ENCODE measurements at places on chromosomes 5 and 9.
A peak's percentile ranks its signal among the peaks of the same experiment; 100 is the strongest.

DNA sequence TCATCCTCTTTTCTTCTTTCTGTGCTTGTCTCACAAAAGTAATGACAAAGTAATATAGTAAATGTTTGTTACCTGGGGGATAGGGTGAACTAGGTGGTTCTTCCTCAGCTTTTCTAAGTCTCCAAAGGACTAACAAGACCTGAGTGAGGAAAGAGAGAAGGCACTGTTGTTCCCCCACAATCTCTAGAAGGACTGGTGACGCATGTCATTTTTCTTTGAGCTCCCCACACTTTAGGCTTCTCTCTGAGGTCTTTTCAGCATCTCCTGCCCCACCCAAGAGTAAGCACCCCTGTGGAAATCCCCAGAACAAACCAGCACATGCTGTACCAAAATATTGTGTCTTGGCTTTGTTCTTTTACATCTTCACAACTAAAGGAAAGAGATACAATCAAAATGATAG lies 2.4 kb upstream of the IL7R start:
- no peak for DNase-seq

DNA sequence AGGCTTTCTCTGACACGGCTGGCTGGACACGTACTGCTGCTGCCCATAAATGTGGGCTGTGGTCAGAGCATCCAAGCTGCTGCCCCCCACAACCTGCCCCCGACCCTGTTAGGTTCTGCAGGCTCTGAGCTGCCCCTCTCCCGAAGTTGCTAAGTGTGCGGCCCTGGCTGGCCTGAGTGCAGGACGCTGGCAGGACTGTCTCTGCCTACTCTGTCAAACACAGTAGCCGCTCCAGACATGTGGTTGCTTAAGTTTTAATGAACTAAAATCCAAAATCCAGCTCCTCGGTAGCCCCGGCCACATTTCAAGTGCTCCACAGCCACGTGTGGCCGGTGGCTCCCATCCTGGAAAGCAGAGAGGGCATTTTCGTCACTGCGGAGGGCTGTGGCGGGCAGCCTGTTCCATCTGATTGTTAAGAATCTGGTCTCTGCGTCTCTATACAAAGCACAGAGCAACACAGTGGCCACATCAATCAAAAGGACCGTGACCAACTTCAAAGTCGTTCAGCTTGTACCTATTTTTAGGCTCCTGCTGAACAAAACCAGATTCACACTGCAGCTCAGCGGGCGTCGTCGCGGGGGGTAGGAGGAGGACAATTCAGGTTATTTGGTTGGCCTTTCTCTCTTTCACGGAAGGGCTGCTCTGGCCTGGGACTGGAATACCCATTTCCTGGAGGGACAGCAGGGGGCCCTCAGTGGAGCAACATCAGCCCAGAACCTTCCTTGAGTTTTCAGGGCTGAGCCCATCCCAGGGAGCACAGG lies 68.9 kb downstream of the PTCH1 start:
- no peak for DNase-seq

DNA sequence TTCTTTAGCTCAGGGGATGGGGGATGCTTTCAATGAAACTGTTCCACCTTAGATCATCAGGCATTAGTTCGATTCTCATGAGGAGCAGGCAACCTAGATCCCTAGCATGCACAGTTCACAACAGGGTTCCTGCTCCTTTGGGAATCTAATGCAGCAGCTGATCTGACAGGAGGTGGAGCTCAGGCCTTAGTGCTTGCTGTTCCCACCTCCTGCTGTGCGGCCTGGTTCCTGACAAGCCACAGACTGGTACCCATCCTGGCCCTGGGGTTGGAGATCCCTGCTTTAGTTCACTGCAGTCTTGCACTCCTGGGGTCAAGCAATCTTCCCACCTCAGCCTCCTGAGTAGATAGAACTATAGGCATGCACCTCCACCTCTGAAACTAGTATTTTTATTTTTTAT lies 1369.8 kb upstream of the NUDT12 start:
- no peak for DNase-seq

DNA sequence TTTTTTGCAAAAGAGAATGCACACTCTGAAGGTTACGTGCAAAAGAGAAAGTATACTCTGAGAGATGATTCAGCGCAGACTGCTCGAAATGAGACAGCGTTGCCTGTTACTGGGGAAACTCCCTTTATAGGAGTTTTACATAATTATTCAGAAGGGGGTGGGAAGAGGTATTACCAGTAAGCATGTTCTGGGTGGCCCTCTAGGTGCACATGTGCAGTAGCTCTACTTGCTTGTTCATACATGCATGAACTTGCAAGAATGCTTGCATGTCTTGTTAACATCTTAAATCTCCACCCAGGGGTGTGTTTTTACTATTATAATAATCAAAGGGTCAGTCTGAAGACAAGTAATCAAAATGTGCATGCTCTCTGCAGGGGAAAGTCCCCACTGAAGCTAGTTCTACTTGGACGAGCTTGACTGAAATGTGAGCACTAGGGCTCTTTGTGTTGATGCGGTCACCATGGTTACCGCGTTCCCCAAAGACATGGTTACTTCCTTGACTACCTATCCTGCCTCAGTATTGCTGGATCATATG lies 75.5 kb downstream of the SGCD start:
- no peak for DNase-seq

DNA sequence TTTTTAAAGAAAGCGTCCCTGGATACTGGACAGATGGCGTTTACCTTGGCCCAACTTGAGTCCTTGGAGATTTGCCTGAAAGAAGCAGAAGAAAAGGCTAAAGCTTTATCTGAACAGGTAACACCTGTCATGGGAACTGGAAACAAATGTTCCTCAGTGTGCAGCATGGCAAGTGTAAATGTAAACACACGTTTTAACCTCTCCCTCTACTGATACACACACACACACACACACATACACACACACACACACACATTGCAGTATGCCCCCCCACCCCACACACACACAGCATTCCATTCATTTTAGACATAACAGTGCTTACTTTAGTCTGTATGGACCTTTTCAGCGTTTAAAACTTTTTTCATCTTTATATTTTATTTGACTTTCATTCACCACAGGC lies 51.1 kb downstream of the CCDC192 start:
- DNase-seq: no peak

- DNase-seq: no peak
These were observed 245.8 kb upstream of the MAP3K1 start for GRCh38 chr5:56569566-56569965.

DNA sequence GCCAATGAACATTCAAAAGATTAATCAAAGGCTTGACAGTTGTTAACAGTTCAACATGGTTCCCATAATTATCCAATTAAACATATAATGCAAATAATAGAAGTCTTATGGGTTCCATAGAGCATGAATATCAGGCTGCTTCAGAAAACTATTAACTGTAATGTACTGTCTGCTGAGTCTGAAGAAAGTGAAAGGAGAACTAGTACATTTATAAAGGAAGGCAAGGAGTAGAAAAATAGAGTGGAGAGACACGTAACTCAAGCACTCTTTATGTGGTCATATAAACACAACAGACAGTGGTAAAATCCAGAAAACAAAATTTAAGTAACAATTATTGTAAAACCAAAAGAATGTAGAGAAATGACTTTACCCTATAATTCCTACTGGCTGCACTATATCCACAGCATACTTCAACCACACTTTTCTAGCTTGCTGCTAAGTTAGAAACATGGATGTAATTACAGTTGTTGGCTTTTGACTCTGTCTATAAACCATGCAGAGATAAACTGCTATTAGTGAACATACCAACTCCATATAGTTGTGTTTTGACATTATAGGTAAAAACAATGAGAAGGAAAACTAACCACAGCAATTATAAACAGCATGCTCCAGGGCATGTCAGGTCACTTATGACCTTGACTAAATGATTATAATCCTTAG lies 32.7 kb downstream of the NFIB start:
- DNase-seq: no peak

- no peak for DNase-seq
These were observed 533.4 kb downstream of the CSNK1G3 start for GRCh38 chr5:124045412-124045811.

- DNase-seq: no peak
These were observed 109.4 kb upstream of the TBCA start for GRCh38 chr5:77885519-77885918.

GRCh38 chr5:180847026-180847425 lies 14.1 kb downstream of the ZFP62 start:
- DNase-seq: no peak

DNA sequence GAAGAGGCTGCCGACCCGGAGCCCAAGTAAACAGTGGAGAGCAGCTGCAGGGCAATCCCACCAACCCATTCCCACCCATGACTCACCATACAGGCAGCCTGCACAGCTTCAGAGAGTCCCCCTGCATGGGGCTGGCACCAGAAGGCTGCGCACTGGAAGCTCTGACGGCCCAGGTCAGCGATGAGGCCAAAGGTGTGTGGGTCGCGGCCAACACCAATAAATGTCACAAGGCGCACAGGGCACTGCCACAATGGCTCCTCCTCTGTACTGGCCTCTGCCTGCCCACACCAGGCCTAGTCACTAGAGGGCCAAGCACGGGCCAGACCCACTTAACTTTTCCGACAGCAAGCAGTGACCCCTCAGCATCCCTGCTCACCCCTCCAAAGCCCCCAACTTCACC lies 3.0 kb upstream of the SRA1 start:
- DNase-seq: no peak

DNA sequence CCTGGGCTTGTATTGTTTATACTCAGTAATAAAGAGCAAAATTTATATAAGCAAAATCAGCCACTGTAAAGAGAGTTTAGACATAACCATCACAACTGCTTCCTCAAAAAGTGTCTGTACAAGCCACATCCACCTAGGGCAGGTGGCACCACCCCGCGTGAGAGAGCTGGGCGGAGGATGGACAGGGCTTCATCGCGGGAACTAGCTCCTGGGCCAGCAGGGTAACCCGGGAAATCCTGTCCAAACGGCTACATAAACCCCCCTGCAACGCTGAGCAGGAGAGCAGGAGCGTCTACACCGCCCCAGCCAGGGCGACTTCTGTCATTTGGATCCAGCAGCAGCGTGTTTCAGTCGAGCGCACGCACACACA lies 1.3 kb downstream of the SLC6A3 start:
- no peak for DNase-seq

- DNase-seq: no peak
These were observed 45.2 kb upstream of the NEK6 start for GRCh38 chr9:124212381-124213050.

- DNase-seq: no peak
These were observed 1928.2 kb upstream of the WWC1 start for GRCh38 chr5:166363087-166363760.

DNA sequence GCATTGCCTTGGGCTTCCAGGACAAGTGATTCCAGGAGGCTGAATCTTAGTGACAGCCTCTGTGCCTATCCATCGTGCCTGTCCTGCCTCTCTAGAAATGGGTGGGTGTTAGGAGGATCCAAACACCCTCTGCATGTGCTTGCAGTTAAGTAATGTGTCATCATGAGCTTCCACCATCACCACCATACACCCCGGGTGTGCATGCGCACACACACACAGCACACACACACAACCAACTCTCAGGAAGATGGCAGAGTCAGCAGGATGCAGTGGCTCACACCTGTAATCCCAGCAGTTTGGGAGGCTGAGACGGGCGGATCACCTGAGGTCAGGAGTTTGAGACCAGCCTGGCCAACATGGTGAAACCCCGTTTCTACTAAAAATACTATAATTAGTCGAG lies 22.8 kb upstream of the CERCAM start:
- DNase-seq: no peak

GRCh38 chr5:168302785-168303184 lies 11.3 kb downstream of the WWC1 start:
- DNase-seq: no peak

DNA sequence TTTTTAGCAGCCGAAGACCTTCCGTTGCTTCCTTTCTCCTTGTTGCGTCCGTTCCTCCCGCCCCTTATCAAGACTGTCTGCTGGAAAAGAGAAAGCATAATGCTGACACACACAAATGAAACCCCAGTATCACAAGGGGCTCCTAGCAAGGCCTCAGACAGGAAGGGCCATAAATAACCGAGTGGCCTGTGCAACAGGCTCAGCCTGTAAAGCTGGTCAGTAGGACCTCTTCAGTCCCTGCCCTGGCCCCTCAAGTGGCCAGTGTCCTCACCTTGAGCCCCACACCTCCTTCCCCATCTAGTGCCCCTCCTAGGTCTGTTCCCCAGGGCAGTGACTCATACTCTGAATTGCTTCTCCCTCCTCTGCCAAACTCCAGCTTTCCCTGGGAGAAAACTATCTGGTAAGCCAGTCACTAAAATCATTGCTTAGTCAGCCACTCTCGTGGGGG lies 174.6 kb upstream of the IL12B start:
- no peak for DNase-seq

- no peak for DNase-seq
These were observed 74.0 kb downstream of the NSG2 start for GRCh38 chr5:174119468-174119881.

GRCh38 chr5:2861605-2862004 lies 110.1 kb upstream of the IRX2 start:
- DNase-seq: no peak

- DNase-seq: no peak
These were observed 9.4 kb upstream of the FGFR4 start for GRCh38 chr5:177077335-177077734.

- DNase-seq: no peak
These were observed 188.8 kb downstream of the MRPS30 start for GRCh38 chr5:44997506-44997905.

GRCh38 chr5:107248066-107248695 lies 422.6 kb downstream of the EFNA5 start:
- peak; percentile 18 for DNase-seq

DNA sequence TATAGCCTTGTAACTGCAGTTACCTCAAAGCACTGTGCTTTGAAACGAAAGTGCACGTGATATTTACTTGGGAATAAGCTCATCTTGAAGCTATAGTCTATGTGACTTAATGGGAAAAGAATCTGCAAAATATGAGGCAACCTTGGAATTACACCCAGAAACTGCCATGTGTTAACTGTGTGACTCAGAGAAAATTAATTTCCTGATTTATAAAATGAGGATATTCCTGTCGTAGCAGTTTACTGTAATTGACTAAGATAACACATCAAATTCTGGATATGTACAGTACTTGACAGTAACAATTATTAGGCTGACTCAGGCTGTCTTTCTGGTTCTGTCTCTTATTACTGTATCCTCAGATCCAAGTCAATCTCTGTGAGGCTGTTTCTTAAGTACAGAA lies 1079.9 kb upstream of the ACO1 start:
- DNase-seq: no peak

- DNase-seq: no peak
These were observed 761 bp upstream of the DNAJC25 start for GRCh38 chr9:111630182-111630963.

GRCh38 chr9:91978740-91979414 lies 28.8 kb upstream of the ROR2 start:
- DNase-seq: no peak

- no peak for DNase-seq
These were observed 54.1 kb downstream of the MRPS30 start for GRCh38 chr5:44862808-44863207.

GRCh38 chr9:92716557-92716956 lies 46.6 kb upstream of the IPPK start:
- DNase-seq: peak; percentile 74

- no peak for DNase-seq
These were observed 238.3 kb downstream of the GADD45G start for GRCh38 chr9:89843074-89843473.

DNA sequence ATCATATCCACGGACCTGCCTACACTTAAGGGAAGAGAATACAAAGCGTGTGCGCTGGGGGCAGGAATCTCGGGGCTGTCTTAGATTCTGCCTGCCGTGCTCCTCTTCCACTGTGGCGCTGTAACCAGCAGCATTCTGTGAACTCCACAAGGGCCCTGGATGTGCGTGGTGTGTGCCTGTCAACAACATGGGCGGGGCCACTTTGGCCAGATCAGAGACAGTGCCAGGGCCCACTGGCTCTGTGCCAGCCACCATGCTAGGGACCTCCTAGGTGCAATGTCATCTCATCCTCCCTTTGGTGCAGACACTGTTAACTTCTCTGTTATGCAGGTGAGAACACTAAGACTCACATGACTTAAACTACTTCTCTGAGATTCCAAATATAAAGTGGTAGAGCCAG lies 113.7 kb downstream of the COL23A1 start:
- peak; percentile 88 for DNase-seq

Measured in hematopoietic multipotent progenitor cell treated with erythropoietin and hydrocortisone succinate and interleukin-3 and kit ligand, for 17 days (in vitro differentiated cells).